GM20000 (cell line): ENCODE measurements at places on chromosomes 3 and 15.

DNA sequence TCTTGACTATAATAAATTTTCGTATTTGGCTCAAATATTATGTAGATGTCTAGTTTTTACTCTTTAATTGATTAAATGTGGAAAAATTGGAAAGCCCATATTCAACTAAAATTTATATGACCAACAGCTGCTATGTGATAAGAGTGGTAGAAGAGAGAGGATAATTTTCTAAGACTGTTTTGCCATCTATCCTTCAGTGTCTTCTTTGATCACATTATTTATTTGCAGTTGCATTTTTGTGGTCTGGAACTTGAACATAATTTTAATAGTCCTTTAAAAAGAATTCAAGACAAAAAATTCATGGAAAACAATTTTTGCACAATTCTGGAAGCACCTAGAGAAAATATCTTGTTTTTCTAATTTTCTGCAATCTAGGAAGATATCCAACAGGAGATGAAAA is 213.3 kb upstream of the THBS1 start:
- no peak for DNase-seq

DNA sequence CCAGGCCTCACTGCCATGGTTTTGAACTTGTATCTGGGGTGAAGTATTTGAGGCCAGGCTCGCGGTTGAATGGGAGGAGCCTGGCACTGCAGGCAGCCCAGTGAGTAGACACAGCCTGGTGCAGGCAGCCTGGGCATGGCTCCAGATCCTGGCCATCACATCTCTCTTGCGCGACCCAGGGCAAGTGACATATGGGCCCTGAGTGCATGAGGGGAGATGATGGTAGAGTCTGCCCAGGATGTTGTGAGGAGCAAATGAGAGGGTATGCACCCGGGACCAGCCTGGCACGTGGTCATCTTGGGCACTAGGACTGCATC is 103.5 kb downstream of the TBC1D2B start:
- DNase-seq, result no peak

GRCh38 chr3:58471025-58471887 is 20.6 kb upstream of the KCTD6 start:
- peak; percentile 34 for DNase-seq

- DNase-seq, result no peak
These were observed 1284.7 kb downstream of the ROBO1 start for GRCh38 chr3:78483090-78483489.

DNA sequence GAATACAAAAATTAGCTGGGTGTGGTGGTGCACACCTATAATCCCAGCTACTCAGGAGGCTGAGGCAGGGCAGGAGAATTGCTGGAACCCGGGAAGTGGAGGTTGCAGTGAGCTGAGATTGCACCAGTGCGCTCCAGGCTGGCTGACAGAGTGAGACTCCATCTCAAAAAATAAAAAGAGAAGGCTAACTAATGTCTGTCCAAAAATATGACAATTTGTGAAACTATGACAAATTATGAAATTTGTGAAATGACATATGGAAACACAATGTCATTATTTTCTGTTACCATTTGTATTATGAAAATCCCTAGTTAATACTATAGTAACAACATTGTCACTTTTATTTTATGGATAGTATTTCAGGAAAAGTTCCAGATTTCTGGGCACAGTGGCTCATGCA is 1306.3 kb upstream of the EPHA6 start:
- DNase-seq, result peak; percentile 3

- peak; percentile 38 for DNase-seq
These were observed 1.2 kb downstream of the OSBPL11 start for GRCh38 chr3:125594125-125594524.

DNA sequence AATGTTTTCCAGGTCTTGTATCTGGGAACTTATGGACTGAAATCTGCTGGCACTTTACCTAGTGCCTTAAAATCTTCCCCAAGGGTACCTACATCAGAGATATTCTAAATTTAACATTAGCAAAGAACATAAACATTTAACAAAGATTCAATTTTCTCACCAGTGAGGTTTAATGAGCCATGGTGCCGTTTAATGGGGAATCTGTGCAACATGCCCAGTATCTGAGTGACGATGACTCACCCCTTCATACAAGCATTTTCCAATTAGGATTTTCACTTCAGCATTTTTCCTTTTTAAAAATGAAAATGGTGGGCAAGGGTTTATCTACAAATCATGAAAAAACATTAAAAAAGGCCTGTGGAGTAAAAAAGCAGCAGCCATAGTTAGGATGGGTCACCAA is 189.4 kb downstream of the SLC9A9 start:
- DNase-seq, result no peak

DNA sequence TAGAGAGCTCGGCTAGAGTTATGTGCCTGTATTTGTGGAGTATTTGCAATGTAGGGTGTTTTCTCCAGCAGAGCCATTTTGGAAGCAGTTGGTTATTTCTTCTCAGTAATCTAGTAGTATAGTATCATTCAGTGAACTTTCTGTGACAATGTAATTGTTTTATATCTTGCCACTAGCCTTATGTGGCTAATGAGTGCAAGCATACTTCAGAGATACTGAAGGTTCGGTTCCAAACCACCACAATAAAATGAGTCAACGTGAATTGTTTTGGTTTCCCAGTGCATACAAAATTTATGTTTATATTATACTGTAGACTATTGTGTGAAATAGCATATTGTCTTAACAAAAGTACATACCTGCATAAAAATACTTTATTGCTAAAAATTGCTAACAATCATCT is 286.9 kb upstream of the TBL1XR1 start:
- no peak for DNase-seq

- no peak for DNase-seq
These were observed 204.7 kb downstream of the TBL1XR1 start for GRCh38 chr3:176992565-176992964.

DNA sequence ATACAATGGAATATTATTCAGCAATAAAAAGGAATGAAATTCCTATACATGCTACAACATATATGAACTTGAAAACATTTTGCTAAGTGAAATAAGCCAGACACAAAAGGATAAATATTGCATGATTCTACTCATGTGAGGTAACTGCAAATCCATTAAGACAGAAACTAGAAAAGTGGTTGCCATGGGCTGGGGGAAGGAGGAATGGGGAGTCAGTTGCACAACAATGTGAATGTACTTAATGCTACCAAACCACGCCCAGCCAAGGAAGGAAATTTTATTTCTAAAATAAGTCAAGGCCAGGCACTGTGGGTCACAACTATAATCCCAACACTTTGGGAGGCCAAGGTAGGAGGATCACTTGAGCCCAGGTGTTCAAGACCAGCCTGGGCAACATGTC is 9.8 kb upstream of the GMPPB start:
- DNase-seq, result no peak
